Muscle of arm (tissue), 14 donors: ENCODE measurements at places on chromosomes 12 and 14.
A peak's percentile ranks its signal among the peaks of the same experiment; 100 is the strongest.

DNA sequence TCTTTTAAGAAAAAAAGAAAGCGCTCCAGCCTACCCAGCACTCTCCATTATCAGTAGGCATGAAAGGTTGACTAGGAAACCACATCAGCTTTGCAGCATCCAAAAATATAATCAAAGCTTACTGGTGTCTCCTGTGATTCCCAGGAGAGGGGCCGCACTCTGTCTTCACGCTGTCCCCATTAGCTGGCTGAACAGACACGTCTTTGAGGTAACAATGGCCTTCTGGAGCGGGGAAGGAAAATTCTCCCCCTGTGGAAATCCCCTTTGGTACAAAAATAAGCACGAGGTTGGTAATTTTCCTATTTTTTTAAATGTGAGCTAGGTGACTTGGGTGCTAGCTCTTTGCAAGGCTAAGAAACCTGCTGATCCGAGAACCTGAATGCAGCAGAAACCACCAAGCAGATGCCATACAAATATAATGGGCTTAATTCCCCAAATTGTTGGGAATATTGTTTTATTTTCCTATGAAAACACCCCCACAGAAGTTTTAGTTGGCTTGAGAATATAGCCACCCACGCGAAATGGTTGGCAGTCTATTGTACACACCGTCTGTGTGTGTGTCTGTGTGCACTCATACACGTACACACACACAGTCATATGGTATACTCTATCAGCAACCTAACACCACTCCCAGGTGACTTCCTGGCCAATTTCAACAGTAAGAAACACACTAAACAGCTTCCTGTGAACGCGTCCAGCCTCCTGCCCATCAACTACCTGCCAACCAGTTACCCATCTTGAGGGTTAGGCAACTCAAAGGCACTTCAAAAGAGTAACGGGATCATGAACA lies 71.2 kb downstream of the KSR2 start:
- DNase-seq = no peak

DNA sequence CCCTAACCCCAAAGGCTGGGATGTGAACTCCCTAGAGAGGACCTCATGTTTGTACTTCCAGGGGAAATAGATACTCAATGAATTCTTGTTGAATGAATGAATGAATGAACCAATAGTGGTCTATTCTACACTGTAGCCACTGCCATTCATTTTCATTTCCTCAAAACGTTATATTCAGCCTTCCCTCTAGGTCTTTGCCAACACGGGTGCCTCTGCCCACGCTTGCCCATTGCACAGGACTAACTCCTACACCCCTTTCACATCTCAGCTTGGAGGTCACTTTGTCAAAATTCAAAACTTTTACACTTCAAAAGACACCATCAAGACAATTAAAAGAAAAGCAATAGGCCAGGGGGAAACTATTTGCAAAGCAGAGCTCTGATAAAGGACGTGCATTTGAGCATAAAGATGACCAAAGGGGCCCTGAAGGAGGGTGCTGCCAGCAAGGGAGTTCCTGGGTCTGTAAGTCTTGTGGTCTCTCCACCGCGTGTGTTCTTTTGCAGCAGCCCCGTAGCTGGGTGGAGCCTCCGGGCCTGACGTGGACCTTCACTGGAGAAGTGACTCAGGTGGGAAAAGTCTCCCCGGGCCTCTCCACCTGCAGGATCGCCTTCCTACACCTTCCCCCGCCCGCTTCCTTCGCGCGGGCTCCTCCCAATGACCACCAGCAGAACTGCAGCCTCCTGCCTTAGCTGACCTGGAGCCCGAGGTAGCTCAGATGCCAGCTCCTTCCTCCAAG lies 31.5 kb downstream of the TMEM63C start:
- DNase-seq = no peak

GRCh38 chr12:9169979-9170634 lies 38.1 kb downstream of the PZP start:
- peak; percentile 2 for DNase-seq

DNA sequence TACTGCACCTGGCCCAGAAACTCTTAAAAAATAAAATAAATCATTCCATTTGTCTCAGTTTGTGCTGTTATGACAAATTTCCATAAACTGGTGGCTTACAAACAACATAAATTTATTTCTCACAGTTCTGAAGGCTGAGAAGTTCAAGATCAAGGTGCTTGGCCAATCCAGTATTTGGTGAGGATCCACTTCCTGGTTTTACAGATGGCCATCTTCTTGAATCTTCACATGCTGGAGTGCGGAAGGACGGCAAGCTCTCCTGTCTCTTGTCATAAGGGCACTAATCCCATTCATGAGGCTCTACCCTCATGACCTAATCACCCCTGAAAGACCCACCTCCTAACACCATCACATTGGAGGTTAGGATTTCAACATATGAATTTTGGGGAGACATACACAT lies 29.9 kb upstream of the MYBPC1 start:
- DNase-seq = no peak

- DNase-seq = no peak
Measured at GRCh38 chr14:29671034-29671433, 256.6 kb downstream of the PRKD1 start.

- no peak for DNase-seq
Measured at GRCh38 chr12:66066137-66066928, 64.2 kb downstream of the LLPH start.

GRCh38 chr12:65335021-65335714 lies 56.7 kb downstream of the MSRB3 start:
- DNase-seq = peak; percentile 58

- no peak for DNase-seq
Measured at GRCh38 chr12:112447106-112447505, 28.4 kb downstream of the PTPN11 start.

DNA sequence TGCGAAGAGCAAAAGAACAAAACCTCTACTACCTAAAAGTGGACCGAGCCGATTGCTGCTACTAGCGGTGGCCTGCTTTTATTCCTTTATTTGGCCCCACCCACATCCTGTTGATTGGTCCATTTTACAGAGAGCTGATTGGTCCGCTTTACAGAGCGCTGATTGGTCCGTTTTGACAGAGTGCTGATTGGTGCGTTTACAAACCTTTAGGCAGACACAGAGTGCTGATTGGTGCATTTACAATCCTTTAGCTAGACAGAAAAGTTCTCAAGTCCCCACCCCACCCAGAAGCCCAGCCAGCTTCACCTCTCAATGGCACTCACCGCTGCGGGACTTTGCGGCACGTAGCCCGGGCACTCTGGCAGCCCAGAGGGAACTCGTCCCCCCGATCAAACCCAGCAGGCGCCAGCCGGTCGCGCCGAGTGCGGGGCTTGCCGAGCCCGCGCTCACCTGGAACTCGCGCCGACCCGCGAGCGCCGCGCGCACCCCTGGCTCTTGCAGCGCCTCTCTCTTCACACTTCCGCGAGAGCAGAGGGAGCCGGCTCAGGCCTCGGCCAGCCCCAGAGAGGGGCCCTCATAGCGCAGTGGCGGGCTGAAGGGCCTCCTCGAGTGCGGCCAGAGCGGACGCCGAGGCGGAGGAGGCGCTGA lies 8.7 kb upstream of the FGD4 start:
- DNase-seq = no peak

DNA sequence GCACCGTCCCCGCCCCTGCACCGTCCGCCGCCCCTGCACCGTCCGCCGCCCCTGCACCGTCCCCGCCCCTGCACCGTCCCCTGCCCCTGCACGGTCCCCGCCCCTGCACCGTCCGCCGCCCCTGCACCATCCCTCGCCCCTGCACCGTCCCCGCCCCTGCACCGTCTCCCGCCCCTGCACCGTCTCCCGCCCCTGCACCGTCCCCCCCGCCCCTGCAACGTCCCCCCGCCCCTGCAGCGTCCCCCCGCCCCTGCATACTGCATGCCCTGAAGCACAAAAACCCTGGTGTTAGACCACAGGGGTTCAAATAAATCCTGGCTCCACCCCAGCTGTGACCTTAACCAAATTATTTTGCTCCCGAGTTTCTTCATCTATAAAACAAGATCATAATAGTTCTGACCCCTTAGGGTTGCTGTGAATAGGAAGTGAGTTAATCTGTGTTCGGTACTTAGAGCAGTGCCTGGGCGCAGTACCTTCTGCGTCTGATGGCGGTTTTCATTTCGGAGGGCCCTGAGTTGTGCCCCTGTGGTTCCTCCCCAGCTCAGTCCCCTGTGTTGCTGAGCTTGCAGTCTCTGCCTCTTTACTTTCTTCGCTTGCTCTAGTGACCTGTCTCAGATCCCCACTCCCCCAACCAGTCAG lies 38.1 kb downstream of the ESRRB start:
- DNase-seq = no peak

DNA sequence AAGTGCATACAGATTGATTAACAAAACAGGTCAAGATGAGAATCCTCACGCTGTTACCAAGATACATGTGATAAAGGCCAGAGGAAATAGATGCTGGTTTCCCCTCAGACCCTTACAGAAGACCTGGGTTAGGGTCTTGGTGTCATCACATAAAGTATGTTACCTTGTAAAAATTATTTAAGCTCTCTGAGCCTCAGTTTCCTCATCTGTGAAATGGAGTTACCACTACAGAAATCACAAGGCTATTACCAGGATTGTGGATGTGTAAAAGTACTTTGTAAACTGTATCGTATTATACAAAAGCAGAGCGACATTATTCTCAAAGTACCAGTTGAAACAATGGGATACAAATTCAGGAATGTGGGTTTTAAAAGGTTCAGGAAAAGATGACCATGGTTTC lies 14.0 kb downstream of the SAMD4A start:
- no peak for DNase-seq

- no peak for DNase-seq
Measured at GRCh38 chr12:118430516-118430915, 54.2 kb downstream of the SUDS3 start.

DNA sequence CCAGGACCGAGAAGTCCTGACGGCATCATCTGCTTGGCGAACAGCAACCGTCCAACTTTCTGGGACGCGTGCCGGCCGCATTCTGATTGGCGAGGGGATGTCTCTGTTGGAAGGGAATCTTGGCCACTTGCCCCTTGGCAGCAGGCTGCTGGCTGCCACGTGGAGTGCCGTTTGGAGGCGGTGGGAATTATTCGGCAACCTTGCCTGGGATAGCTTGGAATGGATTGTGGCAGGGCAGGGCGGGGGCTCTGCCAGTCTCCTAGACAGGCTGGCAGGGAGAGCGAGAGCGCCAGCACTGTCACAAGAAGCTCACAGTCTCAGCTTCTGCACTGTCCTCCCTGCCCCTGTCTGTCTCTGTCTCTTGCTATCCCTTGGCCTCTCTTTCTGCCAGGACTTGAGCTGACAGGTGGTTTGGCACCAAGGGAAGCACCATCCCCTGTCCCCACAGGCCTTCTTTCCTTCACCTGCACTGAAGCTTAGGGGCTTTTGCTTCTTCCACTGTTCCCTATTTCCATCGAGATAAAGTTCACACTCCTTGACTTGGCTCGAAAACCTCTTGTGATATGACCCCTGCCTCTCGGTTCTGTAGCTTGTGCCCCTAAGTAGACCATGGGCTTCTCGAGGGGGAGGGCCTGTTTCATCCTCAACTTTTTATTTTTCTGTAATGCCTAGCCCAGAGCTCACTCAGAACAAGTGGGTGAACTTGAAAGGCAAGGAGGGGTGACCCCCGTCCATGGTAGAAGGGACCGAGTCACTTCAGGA lies 201.9 kb downstream of the PHETA1 start:
- DNase-seq = no peak

- no peak for DNase-seq
Measured at GRCh38 chr14:77478796-77479195, 19.8 kb downstream of the ISM2 start.

DNA sequence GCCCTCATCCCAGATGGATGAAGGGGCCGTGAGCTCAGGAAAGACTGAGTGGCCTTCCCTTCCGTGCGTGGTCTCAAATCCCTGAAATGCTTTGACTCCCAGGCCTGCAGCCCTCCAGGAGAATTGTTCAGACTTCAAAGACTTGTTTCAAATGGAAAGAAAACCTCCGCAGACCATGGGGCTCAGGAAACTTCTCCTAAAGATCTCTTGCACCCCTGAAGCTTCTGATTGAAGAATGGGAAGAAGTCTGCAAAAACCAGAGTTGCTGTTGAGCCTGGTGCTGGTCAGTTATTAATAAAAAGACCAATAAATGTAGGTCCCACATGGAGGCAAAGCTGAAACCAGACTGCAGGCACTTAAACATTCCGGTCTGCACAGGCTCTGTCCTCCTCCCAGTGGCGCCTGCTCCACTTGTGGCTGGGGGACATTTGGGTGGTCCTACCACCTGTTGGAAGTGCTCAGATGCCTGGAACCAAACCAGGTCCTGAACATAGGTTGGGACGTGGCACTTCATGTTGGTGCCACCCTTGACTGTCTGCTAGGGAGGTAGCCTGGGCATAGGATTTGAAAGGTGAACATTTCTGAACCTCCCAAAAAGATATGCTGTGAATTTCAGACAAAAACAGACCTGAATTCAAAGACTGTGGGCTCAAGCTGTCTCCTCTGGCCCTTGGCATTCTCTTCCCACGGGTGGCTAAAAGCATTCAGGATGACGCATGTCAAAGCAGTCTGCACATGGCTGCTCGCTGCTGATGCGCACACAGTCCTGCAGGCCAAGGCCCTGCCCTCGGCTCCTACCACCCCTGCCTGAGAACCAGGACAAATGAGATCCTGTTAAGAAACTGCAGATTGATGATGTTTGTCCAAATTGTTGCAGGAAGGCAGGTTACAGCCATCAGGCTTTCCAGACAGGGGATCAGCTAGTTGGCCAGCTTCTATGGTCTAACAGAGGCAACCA lies 36.2 kb upstream of the MEG3 start:
- DNase-seq = no peak

- no peak for DNase-seq
Measured at GRCh38 chr12:40969796-40970195, 218.3 kb upstream of the PDZRN4 start.

DNA sequence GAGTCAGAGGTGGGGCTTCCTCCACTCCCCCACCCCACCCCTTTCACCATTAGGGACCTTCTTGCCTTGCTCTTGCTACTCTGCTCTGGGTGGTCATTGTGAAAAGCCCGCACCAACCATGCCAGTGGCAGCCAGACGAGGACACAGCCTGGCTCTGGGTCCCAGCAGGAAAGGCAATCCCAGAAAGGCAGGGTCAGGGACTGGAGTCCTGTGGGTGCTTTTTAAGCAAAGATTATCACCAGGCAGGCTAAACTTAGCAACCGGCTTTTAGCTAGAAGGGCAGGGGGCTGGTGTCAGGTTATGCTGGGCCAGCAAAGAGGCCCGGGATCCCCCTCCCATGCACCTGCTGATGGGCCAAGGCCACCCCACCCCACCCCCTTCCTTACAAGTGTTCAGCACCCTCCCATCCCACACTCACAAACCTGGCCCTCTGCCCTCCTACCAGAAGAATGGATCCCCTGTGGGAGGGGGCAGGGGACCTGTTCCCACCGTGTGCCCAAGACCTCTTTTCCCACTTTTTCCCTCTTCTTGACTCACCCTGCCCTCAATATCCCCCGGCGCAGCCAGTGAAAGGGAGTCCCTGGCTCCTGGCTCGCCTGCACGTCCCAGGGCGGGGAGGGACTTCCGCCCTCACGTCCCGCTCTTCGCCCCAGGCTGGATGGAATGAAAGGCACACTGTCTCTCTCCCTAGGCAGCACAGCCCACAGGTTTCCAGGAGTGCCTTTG lies 1.2 kb upstream of the GAPDH start:
- DNase-seq = no peak

- DNase-seq = peak; percentile 55
Measured at GRCh38 chr14:66380143-66380542, 106.0 kb upstream of the CCDC196 start.

- no peak for DNase-seq
Measured at GRCh38 chr12:94507455-94507854, 47.8 kb upstream of the CEP83 start.

GRCh38 chr12:132881818-132882217 lies 5.6 kb downstream of the CHFR start:
- no peak for DNase-seq
